ENCODE measurements at places on chromosomes 5 and 9.

DNA sequence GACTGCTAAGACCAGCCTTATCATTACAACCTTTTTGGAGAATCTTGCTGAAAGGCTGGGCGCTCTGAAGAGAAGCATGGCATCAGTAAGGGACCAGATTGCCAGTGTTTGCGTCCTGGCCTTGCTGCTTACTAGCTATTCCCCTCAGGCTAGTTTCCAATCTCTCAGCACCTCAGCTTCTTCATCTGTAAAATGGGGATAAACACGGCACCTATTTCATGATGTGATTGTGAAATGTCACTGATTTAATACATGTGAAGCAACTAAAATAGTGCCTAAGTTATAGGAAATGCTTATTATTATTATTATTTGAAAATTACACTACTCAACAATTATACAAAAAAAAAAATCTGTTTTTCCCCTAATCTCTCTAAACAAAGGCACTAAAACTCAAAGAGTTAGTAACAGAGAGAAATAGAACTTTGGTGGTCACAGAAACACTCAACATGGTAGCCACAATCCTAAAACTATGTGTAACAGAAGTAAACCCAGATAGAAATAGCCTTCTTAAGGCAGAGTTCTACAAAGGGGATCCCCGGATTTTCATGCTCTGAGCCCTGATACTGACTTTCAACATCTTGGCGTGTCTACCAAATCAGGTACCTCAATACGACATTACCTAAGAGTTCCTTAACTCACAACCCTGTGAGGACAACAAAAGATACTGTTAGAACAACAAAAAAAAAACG is 62.0 kb downstream of the ENC1 start:
- no peak for DNase-seq

DNA sequence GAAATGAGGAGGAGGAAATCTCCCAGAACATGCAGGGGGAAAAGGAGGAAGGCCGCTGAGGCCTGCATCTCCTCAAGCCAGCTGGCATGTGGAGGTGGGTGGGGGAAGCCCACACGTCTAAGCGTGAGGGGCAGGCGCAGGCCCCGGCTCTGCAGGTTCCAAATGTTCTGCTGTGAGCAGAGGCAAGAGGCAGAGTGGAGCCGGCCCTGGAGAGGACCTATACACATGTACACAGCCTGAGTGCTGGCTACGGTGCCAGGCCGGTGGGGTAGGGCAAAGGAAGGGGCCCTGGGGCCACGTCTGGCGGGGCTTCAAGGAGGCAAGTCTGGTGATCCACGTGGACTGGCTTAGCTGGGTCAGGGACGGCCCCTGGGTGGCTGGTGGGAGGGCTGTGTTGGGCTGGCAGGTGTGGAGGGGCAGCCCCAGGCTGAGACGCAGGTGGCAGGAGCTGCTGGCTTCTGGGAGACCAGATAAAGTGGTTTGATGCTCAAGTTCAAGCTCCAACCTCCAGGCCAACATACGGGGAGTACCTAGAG is 26.4 kb downstream of the LPCAT1 start:
- peak; percentile 42 for DNase-seq

DNA sequence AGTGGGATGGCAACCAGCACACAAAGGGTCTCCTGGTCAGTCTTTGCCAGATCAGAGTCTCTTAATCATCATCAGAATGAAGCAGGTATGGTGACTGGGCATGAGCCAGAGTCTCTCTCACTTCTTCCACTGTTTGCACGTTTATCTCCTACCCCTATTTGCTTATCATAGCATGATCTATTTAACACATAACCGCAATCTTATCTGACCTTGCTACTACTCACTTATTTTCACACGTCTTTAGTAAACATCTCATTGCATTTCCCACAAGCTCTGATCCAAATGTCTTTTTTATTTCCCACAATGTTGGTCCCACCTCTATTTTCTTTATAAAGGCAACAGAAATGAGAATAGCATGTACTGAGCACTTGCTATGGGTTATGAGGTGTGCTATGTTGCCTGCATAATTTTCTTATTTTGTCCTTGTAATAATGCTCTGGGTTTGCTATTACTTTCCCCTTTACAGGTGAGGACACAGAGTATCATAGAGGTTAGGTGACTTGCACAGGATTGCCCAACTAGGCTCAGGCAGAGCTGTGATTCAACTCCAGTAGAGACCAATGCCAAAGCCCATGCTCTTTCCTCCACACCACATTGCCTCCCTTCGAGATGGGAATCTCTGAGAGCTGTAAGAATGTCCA is 39.7 kb upstream of the IL7R start:
- no peak for DNase-seq

DNA sequence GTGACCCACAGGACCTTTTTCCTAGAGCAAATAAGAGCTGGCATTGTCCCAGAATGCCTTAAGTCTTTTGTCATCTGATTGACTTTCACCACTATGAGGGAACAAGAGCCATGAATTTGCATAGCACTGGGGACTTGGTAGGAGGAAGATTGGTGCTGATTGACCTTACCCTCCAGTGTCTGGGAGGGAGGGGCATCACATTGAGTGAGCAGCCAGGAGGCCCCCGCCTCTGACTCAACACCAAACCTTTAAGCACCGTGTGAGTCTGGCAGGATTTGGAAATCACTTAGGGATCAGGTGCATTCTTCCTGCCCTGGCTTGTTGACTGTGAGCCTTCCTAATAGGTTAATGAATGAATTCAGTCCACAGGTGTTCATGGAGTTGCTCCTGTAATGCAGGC is 40.7 kb downstream of the WNK2 start:
- DNase-seq: peak; percentile 55

- DNase-seq: no peak
Measured at GRCh38 chr5:73901455-73901854, 275.5 kb downstream of the ARHGEF28 start.

- DNase-seq: peak; percentile 27
Measured at GRCh38 chr9:70043689-70044489, at the start of gene MAMDC2. MAMDC2 (plus strand) TSS chr9:70043848; CDS start chr9:70044198, 350 bp downstream.

DNA sequence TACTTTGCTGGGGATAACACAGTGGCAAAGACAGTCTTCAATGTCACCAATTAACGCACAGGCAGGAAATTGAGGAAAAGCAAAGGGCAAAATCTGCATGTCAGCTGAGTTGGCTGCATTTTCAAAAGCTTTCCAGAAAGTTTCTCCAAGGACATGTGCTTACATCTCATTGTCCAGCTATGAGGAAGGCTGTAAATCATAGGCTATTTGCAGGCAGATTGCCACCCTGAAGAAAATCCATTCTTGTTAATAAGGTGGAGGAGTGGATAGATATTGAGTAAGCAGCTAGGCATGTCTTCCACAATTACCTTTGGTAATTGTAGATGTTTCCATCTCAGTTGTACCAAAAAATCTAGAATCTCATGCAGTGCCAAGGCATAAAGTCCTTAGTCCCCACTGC is 278.0 kb upstream of the NUDT12 start:
- no peak for DNase-seq

GRCh38 chr9:6925836-6926235 is 168.1 kb downstream of the KDM4C start:
- DNase-seq: no peak

DNA sequence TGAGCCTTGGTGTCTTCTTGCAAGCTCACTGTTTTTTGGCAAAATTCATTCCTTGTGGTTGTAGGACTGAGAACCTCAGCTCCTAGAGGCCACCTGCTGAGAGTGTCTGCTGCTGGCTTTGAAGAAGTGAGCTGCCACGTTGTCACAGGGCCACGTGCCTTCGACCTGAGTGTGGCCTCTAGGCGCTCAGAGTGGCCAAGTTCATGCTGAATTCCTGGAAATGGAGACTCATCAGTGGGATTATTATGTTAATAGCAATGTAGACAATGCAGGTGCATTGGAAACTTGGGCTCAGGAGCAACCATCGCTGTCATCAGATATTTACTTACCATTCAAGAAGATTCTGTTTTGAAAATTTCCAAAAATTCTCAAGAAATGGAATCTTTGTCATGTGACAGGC is 52.5 kb downstream of the GALNT12 start:
- no peak for DNase-seq
